ENCODE measurements at places on chromosomes 12 and 14.
A peak's percentile ranks its signal among the peaks of the same experiment; 100 is the strongest.

DNA sequence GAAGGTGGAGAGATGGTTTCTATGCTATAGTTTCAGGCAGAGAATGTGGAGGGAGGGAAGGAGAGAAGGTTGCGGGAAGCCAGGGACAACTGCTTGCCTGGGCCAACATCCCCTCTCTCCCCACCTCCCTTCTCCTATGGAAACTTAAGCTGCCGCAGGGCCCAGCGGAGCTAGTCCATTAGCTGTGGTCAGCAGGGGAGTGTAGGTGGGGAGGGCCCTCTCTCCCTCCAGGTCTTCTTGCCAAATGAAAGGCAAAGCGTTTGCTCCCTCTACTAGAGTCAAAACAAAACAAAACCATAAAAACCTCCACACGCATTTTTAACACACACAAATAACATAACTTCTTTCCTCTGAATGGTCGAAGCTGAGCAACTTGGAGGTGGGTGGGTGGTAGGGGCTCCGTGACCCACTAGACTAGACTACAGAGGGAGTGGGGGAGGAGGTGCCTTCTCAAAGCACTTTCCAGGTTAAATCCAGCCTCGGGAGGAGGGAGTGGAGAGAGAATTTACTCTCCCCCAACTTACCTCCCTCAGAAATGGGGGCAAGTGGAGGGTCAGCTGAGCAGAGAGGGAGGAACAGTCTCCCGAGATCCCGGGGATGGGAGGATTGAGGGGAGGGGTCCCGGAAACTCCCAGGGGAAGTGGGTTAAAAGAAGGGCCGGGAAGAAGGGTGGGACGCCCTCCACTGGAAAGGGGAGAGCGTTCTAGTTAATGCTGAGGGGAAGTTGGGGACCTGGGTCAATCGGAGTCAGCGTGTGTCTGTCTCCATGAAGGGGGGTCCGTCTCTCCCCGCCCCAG lies 4.6 kb upstream of the CACNB3 start:
- no peak for DNase-seq

- peak; percentile 52 for DNase-seq
Observed at GRCh38 chr12:92030618-92031017, 115.0 kb downstream of the BTG1 start.

- no peak for DNase-seq
Observed at GRCh38 chr12:19739195-19739776, 300.0 kb downstream of the AEBP2 start.

GRCh38 chr12:1719139-1719538 lies 28.3 kb downstream of the ADIPOR2 start:
- DNase-seq = no peak

DNA sequence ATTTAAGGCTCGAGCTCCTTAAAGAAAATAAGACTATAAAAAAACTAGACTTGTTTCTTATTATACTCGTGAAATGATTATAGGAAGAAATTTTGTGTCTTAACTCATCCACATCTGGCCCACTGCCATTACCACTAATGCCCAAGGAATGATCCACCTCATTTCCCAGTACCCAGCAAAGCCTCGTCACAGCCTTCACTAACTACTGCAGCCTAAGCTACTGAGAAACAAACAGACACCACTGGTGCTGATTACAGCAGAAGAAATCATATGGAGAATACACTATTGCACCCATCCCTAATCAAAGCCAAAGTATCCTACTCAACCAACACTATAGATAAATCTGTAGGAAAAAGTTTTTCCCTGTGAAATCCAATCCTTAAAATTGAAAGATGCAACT lies 205.3 kb upstream of the NAV3 start:
- DNase-seq = no peak

GRCh38 chr14:36667679-36668078 lies 6.0 kb downstream of the PAX9 start:
- DNase-seq = no peak

GRCh38 chr12:107134558-107134957 lies 41.2 kb upstream of the CRY1 start:
- DNase-seq = peak; percentile 23

GRCh38 chr12:123354600-123354999 lies 10.0 kb downstream of the SBNO1 start:
- DNase-seq = no peak

DNA sequence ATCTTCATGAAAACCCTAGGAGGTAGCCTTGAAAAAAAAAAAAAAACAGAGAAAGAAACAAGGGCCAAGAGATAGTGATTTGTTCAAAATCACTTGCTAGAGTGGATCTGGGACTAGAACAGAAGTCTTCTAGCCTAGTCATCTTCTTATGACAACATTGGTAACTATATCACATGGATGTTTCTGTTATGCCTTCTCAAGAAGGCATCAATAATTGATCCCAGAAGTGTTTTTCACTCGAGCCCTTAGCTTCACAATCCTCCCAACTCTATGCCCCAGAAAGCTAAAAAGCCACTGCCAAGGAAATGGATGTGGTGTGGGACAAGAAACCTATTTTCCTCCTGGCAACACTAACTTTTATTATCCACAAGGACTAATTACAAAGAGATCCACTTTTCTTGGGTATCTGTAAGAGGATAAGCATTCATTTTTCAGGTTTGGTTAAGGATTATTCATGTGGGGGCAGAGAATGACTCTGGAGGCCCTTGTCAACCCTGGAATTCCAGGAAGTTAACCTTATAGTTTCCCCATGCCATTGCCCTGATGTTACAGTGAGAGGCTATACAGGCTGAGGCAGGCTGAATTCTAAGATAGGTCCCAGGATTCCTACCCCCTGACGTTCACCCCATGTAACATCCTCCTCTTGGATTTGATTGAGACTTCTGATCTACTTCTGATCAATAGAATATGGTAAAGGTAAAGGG lies 67.7 kb upstream of the CPM start:
- DNase-seq = no peak

GRCh38 chr12:3003357-3003992 lies 44.3 kb downstream of the TEAD4 start:
- no peak for DNase-seq
